Progenitor cell of endocrine pancreas (in vitro differentiated cells): ENCODE measurements at places on chromosomes 12 and 14.

GRCh38 chr14:85416771-85417170, 113.2 kb upstream of the FLRT2 start:
- DNase-seq: no peak

- no peak for DNase-seq
Observed at GRCh38 chr12:79535751-79536150, 155.0 kb downstream of the PAWR start.

DNA sequence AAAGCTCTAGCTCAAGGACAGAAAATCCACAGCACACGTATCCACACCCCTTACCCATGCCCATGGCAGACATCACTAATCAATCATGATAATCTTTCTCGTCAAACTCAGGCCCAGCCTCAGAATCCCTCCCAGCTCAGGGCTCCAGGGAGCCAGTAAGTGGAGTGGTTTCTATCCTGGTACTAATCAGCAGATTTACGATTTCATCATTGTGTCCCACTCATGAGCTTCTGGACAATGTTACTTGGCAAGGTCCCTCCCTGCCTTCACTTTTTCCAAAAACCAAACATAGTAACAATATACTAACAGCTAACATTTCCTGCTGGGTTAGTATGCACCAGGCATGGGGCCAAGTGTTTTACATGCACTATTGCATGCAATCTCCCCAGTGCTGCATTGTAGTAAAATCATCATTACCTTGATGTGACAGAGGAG, 45.8 kb upstream of the NCOR2 start:
- no peak for DNase-seq

DNA sequence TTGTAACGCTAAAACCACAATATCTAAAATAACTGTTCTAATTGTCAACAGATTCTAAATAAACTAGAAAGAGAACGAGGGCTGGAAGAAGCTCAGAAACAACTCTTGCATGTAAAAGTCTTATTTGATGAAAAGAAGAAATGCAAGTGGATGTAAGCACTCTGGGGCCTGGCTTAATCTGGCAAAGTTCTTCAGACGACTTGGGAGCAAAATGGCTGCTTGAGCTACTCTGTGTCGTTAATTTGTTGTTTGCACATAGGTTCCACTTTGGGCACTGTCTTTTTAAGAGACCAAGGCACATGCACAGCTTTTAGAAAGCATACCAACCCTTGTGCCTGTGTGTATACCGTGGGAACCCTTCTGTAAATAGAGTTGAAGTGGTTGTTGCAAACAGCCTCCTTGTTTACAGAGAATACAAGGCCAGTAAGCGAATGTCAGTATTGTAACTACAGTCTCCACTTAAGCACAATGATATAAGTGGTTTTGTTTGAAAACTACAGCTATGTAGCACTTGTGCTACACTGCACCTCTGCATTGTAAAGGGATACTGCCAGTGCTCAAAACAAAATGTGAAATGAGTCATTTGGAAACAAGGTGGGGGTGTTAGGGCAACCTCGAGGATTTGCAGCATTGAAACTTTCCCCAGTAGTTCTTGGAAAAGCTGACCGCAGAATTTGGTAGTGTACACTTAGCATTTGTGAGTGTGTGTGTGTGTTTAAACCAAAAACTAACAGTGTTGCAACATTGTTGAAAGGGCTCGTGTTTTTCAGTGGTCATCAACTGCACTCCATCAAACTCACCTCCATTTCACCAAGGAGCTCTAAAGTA, 154.3 kb downstream of the CEP83 start:
- no peak for DNase-seq

- no peak for DNase-seq
Observed at GRCh38 chr14:47730296-47730695, 54.9 kb upstream of the MDGA2 start.
